ENCODE measurements at places on chromosomes 1 and 21. TPM values are rescaled to one million over a fixed set of nuclear protein-coding genes. Genes with fewer than 3 reads are reported as not detected.

- DNase-seq: peak; percentile 76
These were observed 1.1 kb downstream of the BSDC1 start for GRCh38 chr1:32393136-32393535.

GRCh38 chr1:196355206-196355786 is 252.9 kb downstream of the KCNT2 start:
- no peak for DNase-seq

KMO gene
- total RNA-seq: under 0.01 TPM

- no peak for DNase-seq
These were observed 38.2 kb downstream of the CD46 start for GRCh38 chr1:207789792-207790787.
